CD4-positive, alpha-beta T cell treated with Interleukin-2 at 100 ng/mL for 4 hours (primary cell): ENCODE measurements at places on chromosomes 1 and 21.

DNA sequence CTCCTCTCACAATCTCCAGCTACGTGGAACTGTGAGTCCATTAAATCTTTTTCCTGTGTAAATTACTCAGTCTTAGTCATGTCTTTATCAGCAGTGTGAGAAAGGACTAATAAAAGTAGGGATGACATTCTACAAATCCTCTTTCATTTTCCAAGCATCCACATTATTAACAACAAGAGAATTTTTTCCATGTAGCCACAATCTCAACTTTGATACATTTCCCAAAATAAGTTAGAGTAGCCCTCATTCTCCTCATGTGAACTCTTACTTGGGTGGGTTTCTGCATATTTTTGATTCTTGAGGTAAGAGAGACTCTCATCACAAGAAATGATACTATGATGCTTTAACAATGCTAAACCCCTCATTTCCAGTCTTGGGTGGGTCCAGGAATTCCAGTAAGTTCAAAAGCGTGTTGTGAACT lies 52.8 kb downstream of the TNFSF18 start:
- DNase-seq, result no peak

DNA sequence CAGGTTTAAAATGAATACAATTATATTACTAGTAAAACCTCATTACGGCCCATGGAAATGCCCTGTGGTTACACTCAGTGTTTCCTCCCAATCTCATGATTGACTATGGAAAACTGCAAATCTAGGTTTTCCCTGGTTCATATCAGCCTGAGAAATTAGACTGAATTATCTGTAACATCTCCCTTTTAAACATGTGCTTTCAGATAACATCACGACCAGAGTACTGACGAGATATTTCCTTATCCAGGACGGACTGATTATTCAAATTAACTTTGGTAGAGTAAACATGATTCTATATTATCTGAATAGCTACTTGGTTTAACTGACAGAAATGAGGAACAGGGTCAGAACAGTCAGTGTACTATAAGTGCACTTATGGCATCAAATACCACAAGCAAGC lies 82.3 kb downstream of the RGS7 start:
- DNase-seq, result no peak

- no peak for DNase-seq
Observed at GRCh38 chr1:84078842-84079202, 65.2 kb upstream of the PRKACB start.

- DNase-seq, result no peak
Observed at GRCh38 chr1:216049741-216050430, 373.4 kb downstream of the USH2A start.

DNA sequence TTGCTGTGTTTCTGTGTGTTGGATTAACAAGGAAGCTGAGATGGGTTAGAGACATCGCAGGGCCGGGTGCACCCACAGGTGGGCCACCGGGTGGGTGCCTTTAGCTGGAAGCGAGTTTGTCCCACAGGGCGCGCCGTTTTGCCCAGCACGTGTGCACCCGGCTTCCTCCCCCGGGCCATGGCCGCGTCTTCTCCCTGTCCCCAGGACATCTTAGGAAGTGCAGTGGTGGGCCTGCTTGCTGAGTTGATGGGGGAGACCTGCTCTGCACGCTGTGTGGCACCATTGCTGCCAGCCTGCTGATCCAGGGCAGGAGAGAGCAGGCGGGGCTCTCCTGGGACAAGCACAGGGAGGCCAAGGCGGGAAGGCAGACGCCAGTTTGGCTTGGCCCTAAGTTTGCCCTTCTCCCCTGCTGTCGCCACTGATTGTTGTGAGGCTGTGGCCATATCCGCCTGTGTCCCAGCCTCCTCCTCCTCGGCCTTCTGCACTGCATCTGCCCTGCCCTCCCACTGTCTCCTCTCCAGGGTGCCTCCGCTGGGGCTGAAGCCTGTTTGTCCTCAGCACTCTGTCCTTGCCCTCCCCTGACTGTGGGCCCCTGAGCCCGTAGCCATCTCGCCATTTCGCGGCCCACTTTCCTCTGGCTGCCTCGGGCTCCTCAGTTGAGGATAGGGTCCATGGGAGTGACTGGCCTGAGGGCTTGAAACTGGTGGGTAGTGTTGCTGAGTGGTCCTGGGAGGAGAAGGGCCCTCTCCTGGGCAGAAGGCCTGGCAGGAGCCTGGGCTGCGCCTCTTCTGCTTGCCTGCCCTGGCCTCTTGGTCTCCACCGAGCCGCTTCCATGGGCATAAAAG lies 47.6 kb downstream of the PKNOX1 start:
- DNase-seq, result no peak

DNA sequence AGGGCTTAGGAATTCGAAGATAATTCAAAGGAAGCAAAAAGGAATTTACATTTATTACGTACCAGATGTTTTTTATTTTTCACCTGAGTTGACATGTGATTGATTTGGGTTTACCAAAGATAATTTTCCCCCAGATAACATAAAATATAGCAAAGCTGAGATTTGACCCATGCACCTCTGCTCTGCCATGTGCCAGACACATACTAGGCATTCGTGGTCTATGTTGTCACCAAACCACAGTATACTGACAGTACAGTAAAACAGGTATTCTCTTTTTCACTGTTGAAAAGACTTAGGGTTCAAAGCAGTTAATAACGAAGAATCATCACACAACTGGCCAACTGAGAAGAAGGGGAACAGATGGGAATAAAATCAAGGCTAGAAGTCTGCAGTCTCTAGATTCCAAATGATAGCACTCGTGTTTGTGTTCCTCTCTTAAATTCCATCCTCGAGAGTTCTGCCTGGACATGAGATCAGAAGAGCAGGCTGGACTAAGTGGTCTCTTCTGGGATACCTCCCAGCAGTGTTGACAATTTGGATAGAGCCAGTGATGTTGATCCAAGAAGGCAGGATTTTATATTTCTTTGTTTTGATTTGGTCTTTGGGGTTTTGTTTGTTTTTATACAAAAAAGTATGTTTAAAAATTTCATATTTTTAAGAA lies 85.3 kb upstream of the RAVER2 start:
- DNase-seq, result no peak

DNA sequence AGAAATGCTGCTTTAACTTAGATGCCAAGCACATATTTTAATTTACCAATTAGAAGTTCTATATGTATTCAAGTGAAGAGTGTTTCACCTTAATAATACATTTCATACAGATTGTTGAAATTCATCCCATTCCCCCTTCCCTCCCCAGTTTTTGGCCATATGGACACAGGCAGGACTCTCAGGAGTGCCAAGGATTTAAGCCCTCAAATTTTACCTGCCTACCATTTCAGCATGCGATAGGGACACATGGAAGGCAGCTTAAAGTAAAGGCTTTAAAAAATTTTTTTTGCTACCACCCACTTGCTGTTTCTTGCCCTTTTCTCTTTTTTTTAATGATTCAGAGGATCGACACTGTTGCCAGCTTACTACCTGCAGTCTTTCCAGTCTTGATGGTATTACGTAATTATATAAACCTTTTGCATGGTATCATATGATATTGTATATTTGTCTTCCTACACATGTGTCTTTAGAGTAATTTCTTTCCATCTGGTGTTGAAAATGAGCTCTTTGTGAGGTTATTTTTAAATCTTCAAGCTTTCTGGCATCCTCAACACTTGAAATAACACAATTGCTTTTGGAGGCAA lies 7.0 kb downstream of the EPB41 start:
- no peak for DNase-seq

- no peak for DNase-seq
Observed at GRCh38 chr1:164803366-164803765, 244.4 kb downstream of the PBX1 start.

DNA sequence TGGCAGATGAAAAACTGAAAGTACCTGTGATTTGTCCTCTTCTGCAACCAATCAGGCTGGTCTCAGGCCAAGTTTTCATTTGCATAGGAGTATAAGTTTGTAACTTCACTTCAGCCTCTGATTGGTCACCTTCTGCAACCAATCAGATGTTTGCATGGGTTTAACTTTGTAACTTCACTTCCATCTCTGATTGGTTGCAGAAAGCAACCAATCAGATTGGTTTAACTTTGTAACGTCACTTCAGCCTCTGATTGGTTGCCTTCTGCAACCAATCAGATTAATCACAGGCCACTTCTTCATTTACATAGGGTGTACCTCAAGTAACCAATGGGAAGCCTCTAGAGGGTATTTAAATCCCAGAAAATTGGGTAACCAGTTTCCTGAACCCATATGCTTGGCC lies 18.9 kb upstream of the TUT4 start:
- DNase-seq, result no peak

GRCh38 chr1:14262637-14263036 lies 335.8 kb upstream of the KAZN start:
- DNase-seq, result no peak

DNA sequence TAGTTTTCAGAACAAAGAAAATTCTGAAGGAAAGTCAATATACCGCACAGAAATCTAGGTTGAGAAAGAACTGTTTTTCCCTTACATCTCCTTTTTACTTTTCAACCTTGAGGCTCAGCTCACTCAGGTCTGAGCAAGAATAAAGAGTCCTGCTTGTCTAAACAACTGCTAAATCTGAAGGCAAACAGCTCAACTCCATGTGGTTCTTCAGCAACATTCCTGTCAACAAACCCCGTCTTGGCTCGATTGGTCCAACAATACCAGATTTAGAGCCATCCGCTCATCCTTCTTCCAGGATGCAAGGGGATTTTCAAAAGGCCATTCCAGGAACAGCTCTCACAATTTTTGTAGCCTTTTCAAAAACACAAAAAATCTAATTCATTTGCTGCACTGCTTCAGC lies 119.8 kb downstream of the HLCS start:
- DNase-seq, result no peak

GRCh38 chr1:177586429-177586828 lies 383.4 kb downstream of the SEC16B start:
- no peak for DNase-seq

GRCh38 chr1:198903203-198903602 lies 264.4 kb downstream of the PTPRC start:
- DNase-seq, result no peak

DNA sequence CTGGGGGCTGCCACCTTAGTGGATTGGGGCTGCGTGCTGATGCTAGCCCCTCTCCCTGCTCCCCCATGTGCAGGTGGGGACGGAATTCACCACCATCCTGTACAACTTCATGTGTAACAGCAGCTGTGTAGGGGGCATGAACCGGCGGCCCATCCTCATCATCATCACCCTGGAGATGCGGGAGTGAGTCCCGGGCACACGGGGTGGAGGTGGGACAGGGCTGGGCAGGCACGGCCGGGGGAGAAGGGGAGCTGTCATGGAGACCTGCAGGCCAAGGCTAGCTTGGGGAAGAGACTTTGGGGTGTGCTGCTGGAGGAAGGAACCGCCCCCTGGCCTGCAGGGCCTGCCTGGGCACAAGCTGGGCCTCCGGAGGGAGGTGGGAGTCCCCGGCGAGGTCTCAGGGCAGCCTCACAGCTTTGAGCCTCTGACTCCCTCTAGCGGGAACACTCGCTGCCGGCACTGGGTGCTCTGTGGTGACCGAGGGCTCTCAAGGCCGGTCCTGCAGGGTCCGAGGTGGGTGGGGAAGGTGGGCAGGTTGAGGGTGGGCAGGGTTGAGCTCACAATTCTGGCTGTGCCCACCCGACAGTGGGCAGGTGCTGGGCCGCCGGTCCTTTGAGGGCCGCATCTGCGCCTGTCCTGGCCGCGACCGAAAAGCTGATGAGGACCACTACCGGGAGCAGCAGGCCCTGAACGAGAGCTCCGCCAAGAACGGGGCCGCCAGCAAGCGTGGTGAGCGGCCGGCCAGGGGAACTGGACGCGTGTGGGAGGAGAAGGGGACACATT lies 25.0 kb upstream of the CCDC27 start:
- no peak for DNase-seq

DNA sequence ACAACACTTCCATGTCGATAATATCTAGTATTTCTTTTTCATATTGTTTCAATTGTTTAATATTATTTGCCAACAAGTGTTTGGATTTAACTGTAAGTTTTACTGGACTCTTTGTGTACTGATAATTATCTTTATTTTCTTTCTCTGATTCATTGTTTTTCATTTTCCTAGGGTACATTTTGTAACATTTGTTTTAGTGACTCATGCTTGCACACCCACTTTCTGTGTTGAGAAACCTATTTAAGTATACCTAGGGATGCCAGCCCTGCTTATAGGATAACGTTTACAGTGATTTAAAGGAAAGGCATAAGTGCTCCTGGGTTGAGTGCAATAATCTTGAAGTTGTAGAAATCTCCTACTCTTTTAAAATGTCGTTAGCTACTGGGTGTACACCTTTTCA lies 1386.0 kb upstream of the ADGRL4 start:
- DNase-seq, result no peak

DNA sequence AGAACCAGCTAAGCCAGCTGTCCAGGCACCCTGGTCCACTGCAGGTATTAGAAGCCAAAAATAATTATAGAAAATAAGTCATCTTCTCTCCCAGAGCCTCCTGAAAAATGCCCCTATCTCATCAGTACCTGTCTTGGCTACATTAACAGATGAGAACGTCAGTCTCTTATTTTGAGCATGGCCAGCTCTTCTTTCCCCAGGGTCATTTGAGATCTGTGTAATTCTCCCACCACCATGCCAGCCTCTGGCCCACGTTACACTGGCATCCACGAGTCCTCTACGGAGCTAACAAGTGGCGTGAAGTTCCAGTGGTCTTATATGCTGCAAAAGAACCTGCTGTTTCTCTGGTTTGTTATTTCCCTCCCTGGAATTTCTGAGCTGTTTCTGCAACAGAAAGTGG lies 118.0 kb downstream of the ATP5PO start:
- no peak for DNase-seq

GRCh38 chr1:30008998-30009657 lies 714.3 kb downstream of the MATN1 start:
- DNase-seq, result no peak

- DNase-seq, result no peak
Observed at GRCh38 chr1:107724648-107725047, 240.3 kb downstream of the VAV3 start.

- DNase-seq, result no peak
Observed at GRCh38 chr1:163477276-163477830, 155.6 kb downstream of the NUF2 start.

DNA sequence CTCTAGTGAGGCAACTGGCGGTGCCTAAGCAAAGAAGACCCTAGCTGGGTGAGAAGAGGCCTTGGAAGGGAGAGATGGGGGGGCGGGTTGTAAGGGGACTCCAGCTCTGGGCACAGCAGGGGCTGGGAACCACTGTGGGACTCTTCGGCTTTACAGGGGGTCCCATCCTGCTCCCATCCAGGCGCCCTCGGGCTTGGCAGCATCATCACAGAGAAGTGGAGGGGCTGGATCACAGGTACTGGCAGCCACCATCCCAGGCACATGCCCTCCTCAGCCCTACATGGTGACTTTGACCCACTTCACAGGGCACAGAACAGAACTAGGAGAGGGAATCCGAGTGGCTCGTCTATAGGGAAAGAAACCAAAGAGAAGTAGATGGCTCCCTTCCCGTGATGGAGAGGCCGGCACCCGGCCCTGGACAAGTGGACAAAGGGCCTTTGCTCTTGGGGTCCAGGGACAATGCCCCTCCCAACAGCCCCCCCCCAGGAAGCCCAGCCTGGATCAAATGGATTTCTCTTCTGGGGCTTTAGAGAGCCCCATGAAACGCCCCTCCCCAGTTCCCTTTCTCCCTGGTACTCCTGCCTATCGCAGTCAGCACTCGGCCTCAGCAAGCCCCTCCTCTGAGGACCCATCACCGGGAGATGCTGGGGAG lies 54.0 kb upstream of the ECE1 start:
- DNase-seq, result no peak
